Central memory CD4-positive, alpha-beta T cell (primary cell): ENCODE measurements at places on chromosomes 2 and 18.

GRCh38 chr2:36555789-36556188 is 42.2 kb downstream of the FEZ2 start:
- no peak for DNase-seq

DNA sequence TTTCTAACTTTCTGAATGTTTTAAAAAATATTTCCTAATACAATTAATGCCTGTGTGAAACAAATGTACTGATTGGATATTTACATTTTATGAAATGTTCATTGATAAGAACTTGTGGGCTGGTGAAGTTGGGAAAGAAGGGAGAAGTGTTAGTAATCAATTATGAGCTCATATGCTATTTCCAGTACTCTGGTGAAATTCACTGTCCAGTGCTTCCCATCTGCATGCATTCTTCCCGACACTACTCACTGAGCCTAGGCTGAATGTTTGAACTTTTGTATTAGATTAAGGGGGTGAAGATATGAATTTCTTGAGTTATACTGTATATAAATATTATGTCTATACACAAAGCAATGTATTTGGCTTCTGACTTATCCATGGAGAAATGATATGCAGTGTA is 36.0 kb downstream of the SKA1 start:
- no peak for DNase-seq

GRCh38 chr2:238862701-238863100 is 14.8 kb downstream of the TWIST2 start:
- DNase-seq: no peak

GRCh38 chr18:23824240-23824639 is 135.0 kb downstream of the LAMA3 start:
- DNase-seq: no peak

DNA sequence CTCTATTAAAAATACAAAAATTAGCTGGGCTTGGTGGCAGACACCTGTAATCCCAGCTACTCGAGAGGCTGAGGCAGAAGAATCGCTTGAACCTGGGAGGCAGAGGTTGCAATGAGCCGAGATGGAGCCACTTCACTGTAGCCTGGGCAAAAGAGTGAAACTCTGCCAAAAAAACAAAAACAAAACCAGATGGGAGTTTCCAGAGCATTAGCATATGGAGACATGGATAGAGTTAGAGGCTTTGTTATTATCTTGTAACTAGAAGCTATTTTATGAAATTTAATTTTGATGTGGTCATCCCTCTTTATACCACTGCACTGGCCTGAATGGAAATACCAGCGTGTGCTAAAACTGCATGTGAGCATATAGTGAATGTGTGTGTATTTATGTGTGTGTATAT is 58.9 kb downstream of the TRAPPC8 start:
- no peak for DNase-seq
